NCI-H2107 (cell line): ENCODE measurements at places on chromosomes 1 and 21.

DNA sequence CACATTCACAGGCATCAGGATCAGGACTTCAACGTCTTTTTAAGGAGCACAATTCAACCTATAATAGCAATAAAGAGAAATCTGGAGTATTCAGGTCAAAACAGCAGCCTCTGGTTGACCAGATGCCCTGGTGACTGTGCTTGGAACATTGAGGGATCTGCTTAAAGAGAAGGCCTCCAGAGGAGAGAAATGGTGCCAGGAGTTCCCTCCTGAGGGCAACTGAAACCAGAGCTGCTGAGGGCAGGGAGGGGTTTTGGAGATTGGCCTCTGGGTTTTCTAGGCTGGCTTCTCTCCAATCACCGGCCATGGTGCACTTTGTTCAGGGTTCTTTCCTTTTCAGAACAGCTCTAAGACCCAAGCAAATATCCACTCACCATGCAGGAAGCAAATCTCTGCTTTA, 190.7 kb upstream of the KIAA0040 start:
- peak; percentile 35 for DNase-seq

DNA sequence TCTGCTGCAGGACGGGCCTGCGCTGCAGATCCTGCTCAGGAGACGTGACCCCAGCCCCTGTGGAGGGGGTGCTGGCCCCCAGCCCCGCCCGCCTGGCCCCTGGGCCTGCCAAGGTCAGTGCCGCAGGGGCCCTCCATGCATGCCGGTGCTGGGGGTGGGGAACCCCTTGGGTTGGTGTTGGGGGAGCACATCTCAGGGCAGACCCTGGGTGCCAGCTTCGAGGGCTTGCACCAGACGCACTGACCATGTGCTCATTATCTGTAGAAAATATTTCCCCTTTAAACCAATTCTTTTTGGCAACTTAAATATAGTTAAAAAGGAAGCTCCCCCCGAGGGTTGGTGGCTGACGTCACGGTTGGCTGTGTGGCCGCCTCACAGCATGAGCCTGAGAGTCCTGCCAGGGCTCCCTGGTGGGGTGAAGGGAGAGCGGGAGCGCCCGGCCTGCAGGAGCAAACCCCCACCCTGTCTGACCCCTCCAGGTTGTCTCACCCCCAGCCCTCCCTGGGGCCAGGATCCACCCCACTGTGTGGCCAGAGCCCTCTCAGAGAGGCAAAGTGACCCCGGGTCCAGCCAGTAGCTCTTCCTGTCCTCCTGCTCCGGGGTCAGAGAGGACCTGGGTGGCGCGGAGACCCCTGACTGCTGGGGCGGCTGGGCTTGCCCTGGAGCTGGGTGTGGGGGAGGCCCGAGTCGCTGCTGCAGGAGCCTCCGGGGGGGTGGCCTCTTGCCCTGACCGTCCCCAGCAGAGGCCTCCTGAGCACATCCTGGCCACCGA, 5.3 kb upstream of the PFKL start:
- DNase-seq = no peak

- DNase-seq = no peak
Measured at GRCh38 chr1:203557390-203557789, 63.4 kb downstream of the OPTC start.

- no peak for DNase-seq
Measured at GRCh38 chr1:36352125-36352909, 28.9 kb upstream of the EVA1B start.

- DNase-seq = no peak
Measured at GRCh38 chr1:219573158-219573557, 39.7 kb downstream of the ZC3H11B start.

DNA sequence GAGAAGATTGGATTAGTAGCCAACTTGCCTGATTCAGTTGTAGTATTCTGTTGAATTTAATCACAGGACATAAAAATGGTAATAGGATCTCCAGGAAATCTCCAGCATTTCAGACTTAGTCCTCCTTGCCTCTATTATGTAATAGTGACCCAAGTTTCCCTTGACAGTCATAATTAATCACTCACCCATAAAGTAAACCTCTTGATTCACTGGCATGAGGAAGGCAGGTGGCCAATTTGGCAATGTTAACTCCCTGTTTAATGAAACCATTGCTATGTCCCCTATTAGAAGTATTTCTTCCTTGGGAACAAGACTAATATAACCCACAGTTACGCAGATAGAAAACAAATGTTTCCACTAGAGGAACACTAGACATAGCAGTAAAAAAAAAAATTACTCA, 604.8 kb upstream of the CXADR start:
- DNase-seq = no peak

DNA sequence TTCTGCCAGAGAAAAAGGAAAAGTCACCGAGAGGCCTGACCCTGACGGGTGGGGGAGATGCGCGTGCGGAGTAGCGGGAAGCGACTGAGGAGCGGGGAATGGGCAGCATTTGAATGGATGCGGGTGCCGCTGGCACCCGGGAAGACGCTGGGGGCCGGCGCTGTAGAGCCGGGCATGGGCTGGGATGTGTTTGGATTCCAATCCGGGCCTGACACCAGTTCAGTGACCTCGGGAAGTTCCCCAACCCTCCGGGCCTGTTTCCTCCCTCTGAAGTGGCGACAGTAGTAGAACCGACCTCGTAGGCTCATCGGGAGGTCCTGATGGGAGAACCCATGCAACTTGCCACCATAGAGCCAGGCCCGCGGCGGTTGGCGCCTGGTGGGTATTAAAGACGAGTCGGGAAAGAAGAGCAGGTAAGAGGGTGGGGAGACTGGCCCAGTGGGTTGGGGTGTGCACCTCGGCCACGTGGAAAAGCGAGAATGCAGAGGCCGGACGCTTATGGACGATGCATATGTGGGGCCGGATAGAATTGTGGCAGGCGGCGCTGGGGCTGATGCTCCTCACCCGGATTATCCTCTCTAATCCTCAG, 642 bp upstream of the SLC16A1 start:
- DNase-seq = no peak

DNA sequence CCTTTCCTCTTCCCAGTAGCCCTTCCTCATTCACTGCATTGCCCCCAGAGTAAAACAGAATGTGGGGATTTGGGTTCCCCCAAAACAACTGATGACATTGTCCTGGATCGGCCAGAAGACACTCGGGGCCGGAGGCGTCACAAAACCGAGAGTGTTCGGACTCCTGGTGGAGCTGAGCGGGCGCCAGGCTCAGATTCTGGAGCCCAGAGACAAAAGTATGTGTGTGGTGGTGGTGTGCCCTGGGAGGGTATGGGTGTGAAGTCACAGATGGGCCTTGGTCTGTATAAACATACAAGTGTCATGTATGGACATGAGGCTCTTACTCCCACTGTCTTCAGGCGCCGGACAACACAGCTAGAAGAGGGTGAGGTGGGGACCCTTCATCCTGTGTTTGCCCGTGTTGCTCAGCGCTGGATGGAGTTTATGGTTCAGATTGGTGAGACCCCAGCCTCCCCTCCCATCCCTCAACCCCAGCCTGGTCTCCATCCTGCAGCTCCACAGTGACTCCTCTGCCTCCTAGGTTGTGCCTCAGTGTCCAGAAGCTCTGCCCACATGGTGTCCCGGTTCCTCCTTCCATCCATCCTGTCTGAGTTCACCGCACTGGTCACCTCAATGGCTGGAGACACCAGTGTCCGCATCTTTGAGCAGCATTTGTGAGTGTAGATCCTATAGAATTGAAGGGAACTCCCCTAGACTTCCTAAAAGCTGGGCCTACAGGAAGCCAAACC, 12.4 kb downstream of the HYI start:
- DNase-seq = no peak

DNA sequence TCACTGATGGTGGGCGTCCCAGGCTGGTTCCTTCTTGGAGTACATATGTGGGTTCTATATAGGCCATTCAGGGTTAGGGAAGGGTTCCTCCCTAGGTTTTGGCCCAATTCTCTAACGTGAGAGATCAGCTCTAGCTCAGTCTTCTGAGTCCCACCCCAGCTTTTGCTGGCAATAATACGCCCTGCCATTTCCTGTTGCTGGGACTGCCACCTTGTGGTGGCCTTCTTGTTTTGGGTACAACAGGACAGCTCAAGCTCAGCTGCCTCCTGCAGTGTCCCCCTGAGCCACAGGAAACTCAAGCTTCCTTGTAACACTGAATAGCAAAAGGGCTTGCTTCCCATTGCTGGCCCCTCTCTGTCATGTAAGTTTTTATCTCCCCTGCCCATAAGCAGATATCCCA, 77.8 kb downstream of the BACH1 start:
- no peak for DNase-seq

- DNase-seq = no peak
Measured at GRCh38 chr1:115456441-115456961, 118.5 kb upstream of the NGF start.

GRCh38 chr1:180908074-180908765, 4.5 kb upstream of the KIAA1614 start:
- no peak for DNase-seq

DNA sequence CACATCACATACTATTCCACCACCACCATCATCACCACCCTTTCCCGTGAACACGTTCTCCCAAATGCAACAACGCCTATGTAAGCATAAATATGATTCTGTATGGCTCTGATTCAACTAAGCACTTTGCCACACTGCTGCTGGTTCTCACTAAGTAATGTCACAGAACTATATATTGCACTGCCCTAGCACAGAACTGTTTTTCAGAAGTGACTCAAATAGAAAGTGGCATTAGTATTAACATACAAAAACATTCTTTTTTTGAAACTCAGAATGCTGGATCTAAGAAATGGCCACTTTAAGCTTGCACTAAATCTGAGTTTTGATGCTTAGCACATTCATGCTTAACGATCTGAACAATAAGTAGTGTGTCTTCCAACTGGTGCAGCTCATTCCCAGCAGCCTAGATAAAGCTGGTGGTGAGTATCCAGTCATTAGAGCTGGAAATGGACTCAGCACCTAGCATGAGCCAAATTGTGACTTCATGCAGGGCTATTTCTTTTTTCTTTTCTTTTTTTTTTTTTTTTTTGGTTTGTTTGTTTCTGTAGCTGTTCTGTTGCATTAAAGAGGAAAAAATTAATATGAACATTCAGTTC, 46.2 kb upstream of the ZC3H11B start:
- peak; percentile 24 for DNase-seq

- no peak for DNase-seq
Measured at GRCh38 chr1:160742428-160743127, 3.5 kb downstream of the SLAMF7 start.

DNA sequence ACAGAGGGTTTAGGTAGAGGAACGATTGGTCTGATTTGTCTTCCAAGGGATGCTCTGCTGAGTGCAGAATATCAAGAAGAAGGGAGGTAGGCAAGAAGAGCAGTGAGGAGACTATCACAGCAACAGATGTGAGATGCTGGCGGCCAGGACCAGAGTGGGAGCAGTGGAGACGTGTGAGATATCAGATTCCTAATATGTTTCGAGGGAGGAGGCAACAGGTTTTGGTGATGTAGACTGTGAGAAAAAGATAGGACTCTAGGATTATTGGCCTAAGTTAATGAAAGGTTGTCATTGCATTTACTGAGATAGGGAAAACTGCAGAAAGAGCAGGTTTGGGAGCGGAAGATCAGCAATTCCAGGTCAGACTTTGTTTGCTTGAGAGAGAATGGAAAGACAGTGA, 182.9 kb downstream of the FMN2 start:
- no peak for DNase-seq

DNA sequence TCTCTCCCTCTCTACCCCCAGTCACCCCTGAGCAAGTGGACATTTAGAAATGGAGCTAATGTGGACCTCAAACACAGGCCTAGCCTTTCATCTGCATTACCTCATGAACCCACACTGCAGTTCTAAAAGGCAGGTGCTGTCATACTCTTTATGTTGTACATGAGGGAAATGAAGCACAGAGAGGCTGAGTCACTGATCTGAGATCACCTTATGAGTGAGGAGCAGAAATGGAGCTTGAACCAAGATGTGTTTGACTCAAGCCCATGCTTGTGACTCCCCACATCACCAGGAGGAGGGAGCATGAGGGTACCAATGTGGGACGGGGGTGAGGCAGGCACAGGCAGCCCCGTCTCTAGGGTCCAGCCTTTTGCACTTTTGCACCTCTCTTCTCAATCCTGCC, 702.8 kb downstream of the PTPRU start:
- no peak for DNase-seq

DNA sequence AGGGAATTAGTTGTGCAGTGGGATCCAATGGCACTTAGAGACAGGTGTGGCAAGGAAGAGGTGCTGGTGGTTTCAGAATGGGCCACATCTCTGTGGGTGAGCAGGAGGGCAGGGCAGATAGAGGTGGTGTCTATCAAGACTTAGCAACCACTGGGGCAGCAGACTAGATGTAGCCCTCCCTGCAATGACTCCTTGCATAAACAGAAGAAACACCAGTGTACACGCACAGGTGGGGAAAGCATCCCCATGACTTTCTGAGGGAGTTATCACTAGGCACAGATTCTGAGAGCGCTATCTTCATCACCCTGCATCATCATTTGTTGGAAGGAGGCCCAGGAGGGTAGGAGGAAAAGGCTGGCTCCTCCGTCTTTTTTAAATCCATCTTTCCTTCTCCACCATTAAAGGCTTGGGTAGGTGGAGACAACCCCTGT, 58.4 kb downstream of the PLXNA2 start:
- DNase-seq = no peak

DNA sequence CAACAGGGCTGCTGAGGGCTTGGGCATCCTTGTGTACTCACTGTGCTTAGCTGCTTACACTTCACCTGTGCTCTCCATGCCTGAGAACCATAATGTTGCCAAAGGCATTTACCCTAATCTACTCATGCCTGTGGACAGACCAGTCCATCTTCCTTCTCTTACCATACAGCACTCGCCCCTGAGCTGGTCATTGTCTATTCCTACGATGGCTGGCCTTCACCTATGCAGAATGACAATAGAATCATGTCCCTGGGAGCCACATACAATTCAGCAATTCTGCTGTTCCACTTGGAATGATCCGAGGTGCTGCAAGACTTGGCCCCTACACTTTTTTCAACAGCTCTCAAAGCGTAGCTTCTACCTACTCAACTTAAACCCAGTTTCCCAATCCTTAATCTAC, 96.5 kb downstream of the PAPPA2 start:
- DNase-seq = no peak

DNA sequence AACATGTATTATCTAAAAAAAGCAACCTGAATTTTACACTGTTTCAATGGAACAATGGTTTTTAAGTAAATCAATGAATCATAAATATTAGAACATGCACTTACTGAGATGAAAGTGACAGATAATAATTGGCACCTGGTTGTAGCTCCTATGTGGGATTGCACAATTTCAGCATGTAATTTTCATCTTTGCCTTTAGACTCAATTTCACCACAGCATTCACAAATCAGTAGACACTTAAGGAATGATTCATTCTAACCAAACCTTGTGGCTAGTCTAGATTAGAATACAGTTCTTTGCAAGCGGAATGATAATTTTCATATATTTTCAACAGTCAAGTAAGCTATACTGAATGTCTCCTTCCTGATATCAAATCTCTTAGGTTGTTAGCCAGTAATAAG, 853.4 kb downstream of the KCNT2 start:
- DNase-seq = no peak

DNA sequence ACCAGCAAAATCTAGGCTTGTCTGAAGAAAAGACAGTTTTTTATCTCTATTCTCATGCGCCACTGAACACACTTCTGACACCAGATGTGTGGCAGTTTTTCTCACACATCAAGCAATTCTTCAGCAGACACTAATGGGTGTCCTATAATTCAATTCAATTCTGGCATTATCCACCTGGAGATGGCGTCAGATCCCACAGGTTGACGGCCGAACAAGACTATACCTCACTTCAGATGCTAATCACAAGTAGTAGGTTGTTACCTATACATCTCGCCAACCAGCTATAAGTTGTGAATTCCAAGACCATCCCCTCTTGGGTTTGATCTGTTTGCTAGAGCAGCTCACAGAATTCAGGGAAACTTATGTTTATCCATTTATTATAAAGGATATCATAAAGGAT, 89.9 kb upstream of the ARTN start:
- DNase-seq = no peak
